ENCODE measurements at places on chromosomes 2 and 18.

DNA sequence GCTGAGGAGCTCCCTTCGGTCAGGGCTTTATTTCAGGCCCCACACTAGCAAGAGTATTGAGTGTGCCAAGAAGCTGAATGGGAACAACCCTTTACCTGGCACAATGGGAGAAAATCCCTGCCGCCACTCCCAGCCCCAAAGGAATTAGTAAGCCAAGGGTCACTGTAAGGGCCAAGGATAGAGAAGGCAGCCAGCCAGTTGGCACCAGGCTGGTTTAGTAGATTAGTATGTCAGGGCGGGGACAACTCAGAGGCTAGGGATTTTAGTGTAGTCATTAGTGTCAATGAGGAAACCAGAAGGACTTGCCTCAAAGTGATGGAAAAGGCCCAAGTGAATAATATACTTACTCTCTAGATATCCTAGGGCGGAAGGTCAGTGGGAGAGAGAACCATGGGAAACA lies 34.9 kb upstream of the CYP26B1 start:
- no peak for DNase-seq

DNA sequence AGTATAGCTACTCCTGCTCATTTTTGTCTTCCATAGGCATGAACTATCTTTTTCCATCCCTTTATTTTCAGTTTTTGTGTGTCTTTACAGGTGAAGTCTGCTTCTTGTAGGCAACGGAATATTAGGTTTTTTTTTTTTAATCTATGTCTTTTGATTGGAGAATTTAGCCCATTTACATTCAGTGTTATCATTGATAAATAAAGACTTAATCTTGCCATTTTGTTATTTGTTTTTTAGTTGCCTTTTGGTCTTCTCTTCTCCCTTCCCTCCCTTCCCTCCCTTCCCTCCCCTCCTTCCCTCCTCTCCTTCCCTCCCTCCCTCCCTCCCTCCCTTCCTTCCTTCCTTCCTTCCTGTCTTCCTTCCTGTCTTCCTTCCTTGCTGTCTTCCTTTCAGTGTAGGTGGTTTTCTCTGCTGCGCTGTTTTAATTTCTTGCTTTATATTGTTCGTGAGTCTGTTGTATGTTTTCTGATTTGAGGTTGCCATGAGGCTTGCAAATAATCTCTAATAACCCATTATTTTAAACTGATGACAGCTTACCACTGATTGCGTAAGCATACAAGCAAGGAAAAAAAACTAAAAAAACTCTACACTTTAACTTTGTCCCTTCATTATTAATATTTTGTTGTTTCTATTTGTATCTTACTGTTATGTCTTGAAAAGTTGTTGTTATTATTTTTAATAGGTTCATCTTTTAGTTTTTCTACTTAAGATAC lies 353.8 kb downstream of the PARD3B start:
- DNase-seq, result no peak

DNA sequence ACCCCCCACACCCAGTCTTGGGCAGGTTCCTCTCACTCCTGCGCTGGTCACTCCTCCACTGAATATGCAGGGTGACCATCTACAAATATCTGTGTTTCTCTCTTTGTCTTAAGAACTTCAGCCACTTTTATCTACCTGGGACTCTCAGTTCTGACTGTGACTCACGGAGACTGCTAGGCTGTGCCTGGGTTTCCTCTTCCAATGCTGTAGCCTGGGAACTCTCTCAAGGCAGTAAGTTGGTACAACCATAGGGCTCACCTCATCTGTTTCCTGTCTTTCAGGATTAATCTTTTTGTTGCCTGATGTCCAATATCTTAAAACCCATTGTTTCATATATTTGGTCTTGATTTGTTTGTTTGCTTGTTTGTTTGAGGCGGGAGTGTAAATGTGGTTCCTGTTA lies 47.2 kb upstream of the ZNF396 start:
- DNase-seq, result no peak

DNA sequence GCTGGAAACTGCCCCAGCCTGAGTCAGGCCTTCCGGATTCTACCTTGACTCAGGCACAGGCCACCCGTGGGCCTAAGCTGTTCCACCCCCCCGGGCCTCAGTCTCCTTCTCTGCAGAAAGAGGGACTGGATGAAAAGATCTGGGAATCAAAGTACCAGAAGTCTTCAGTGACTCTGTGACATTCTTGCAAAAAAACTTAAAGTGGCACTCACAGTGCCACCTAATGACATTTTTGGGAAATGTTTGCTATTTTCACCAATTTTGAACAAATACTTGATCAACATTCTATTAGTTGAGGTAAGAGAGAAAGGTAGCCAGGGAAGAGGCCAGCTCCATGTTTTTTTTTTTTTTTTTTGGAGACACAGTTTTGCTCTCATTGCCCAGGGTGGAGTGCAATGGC lies 48.3 kb upstream of the ACAA2 start:
- DNase-seq, result no peak

DNA sequence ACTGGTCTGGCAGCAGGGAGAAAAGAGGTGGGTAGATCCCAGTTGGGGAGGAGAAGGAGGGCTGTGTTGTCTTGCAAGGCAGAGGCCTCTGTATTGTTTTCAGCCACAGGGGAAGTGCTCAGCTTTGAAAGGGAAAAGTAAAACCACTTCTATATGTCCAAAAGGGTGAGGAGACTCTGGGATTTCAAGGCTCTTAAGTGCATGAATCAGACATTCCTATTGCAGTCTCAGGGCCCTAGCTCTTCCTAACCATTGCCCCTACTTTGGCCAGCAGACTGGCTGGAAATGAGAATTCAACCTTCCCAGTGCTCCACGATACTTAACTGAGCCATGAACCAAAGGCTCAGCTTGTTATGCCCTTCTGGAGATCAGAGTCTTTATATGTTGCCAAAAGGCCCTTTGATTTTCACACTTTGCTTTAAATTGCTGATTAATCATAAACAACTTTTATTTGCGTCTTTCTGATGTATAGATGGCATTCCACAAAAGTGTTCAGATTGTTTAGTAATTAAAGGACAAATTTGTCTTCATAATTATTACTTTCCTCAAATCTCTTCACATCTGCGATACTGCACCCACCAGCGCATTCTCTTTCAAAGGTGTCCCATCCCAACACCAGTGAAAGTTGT lies 313.8 kb upstream of the MMADHC start:
- DNase-seq, result no peak

DNA sequence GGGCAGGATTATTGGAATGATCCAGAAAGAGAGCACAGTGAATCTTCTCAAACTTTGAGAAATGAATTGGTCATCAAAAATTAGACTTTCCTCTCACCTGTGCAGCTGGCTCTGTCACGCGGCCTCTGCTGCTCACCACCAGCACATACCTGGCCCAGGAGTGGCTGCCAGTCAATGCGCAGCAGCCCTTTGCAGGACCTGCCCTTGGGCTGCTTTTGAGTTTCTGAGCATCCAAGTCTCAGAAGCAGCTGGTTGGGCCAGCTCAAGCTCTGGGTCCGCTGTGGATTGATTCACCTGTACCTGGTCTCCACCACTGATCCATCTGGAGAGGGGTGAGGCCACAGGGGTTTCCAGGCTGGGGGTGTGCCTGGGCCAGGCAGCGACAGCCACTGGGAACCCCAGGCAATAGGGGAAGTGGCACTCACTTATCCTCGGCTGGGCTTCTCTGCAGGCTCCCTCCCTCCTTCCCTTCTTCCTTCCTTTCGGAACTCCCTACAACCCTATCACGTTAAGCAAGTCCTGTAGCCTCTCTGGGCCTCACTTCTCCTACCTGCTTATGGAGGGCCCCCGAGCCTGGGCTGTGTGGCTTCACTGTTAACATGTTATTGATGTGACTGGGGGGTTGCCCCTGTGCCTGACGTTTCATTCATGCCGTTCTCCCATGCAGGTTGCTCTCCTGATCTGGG lies 48.1 kb downstream of the SH3BP4 start:
- DNase-seq, result no peak

DNA sequence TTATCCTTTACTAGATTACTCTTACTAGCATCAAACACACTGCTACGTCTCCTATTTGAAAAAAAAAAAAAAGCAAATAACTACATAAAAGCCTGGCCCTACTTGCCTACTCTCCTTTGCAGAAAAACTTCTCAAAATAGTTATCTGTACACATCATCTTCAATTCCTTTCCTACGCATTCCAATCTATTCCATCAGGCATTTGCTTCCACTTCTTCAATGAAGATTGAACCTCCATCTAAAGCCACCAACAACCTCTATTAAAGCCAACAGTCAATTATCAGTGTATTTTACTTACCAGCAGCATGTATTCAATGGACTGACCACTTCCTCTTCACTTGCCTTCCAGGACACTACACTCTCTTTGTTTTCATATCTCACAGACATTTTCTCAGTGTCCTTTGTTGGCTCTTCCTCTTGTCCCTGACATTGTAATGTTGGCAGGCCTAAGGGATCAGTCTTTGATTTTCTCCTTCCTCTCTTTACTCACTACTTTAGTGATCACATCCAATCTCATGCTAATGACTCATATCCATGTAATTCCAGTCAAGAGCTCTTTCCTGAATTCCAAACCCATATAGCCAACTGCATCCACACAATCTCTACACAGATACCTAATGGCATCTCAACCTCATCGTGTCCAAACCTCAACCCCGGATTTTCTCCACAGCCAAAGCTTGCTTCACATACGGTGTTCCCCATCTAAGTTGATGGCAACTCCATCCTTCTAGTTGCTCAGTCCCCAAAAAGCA lies 131.3 kb downstream of the CCDC148 start:
- no peak for DNase-seq

DNA sequence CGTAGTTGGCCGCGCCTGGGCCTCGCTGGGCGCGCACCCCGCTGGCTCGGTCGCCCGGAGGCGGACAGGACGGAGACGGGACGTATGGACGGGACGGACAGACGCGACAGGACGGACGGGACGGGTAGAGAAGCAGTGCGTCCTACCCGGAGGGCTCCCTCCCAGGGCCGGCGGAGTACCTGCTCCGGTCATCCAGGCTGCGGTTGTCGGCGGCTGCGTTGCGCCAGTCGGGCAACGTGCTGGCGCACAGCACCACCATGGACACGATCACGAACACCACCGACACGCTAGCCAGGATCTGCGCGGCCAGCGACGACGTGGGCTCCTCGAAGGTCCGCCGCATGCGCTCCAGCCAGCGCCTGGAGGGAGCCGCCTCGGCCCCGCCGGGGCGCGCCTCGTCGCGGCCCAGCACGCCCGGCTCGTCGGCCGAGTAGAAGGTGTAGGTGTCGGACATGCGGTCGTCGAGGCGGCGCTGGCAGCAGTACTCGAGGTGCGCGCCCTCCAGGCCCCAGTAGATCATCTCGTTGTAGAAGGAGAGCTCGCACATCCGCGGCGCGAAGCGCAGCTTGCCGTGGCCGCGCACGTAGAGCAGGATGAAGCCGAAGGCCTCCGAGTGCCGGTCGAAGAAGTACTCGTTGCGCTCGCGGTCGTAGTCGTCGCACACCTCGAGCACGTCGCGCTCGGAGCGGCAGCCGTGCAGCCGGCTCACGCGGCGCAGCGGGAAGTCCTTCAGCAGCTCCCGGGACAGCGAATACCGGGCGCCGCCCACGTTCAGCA lies 903 bp downstream of the KCNG3 start:
- no peak for DNase-seq

DNA sequence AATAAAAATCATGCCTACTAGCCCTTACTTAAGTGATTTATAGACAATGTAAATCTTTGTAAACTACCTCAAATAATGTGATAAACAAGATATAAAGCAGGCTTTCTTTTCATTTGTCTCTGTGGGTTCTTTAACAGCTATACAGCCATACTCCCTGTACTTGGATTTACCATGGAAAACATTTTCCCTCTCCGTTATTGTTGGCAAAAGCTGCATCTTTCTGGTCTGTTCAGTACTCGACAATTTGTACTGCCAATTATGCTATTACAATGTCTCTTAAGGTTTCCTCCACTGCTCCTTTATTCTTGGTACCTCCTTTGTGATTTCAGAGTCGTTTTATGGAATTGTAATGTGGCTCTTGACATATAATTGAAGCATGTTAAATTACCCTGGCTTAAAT lies 426.3 kb upstream of the PKDCC start:
- DNase-seq, result no peak

DNA sequence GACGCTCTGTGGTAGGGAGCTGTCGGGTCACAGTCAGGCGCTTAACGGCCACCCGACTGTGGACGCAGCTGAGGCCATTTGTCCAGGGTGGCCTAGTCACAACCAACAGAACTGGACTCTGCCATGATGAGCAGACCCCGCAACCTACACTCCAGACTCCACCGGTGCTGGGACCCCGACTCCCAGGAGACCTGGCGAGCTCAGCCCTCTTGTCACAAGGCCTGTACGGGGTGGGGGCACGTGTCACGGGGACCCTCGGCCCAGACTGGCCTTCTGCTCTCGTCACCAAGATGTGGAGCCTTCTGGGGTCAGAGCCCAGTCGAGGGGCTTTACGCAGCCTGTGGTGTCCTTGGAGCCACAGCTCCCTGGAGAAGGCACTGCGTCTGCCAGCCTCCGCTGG lies 22.5 kb downstream of the NFATC1 start:
- DNase-seq, result no peak

- no peak for DNase-seq
Measured at GRCh38 chr2:143779021-143779420, 649.8 kb downstream of the ARHGAP15 start.

- no peak for DNase-seq
Measured at GRCh38 chr2:151067658-151068369, 193.8 kb downstream of the RBM43 start.

DNA sequence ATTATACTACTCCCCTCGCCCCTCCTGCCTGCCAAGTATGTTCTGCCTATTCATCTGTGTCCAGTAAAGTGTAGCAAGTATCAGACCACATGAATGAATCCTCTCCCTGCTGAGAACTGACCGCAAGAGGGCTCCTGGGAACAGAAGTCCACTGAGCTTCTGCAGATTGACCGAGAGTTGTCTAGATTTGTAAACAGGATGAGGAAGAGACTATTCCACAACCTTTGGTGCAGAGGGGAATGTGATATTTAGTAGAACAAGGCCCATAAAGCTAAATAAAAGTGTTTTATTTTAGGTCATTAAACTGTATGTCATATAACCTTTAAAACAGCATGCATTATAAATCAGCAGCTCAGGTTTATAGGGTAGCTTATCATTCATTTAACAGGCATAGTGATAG lies 377.0 kb downstream of the DCC start:
- peak; percentile 3 for DNase-seq

GRCh38 chr2:12314127-12314760 lies 402.5 kb upstream of the TRIB2 start:
- DNase-seq, result no peak

DNA sequence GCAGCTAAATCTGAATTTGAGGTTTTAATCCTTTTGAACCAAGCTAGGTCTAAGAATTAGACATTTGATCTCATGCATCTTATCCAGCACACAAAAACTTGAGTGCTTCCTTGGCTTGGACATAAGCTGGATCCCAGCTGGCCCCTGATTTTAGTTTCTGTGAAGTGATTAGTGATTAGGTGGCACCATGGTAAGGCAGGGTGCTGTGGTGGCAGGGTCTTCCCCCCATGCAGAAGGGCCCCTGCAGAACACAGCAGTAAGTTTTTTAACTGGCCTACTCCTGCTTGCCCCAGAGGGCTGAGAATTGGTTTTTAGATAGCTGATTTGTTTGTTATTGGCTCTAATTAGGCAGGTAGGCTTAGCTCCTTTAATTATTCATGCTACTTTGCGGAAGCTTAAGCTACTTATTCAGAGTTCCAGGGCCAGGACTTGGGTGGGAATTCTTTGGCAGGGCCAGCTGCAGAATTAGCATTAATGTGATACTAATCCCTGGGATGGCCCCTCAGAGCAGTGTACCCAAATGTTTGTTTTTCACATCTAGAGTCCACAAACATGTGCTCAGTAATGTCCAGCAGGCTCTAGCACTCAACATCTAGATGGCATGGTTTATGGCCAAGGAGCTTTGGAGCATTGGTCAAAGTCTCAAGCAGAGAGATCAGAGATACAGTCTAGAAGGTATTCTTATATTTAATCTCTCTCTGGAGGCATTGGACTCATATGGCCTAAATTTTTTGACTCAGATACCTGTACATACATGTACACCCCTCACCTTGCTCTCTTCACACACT lies 99.6 kb downstream of the FMNL2 start:
- no peak for DNase-seq

- no peak for DNase-seq
Measured at GRCh38 chr2:135954020-135954601, 31.3 kb downstream of the DARS1 start.

All from C1 segment of cervical spinal cord (tissue), 14 donors.